ENCODE measurements at places on chromosomes 1 and 21.
A peak's percentile ranks its signal among the peaks of the same experiment; 100 is the strongest.

- peak; percentile 15 for DNase-seq
Observed at GRCh38 chr1:159580340-159580739, 7.3 kb upstream of the APCS start.

DNA sequence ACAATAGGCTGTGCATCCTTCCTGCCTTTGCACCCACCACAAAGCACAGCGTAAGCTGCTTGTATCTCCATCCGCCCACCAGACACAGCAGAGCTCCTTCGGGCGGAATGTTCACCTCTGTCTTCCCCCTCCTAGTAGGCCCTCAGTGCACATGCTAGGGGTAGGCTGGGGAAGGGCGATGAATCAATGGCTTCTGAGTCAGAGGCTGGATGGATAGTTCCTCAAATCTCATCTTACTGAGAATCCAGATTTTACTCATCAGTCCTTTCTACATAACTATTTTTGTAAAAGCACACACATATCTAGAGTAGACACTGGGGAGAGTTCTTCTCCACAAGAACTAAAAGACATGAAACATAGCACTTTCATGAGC is 73.8 kb downstream of the BCAR3 start:
- DNase-seq = peak; percentile 73

GRCh38 chr1:36849956-36850355 is 184.4 kb downstream of the GRIK3 start:
- no peak for DNase-seq

DNA sequence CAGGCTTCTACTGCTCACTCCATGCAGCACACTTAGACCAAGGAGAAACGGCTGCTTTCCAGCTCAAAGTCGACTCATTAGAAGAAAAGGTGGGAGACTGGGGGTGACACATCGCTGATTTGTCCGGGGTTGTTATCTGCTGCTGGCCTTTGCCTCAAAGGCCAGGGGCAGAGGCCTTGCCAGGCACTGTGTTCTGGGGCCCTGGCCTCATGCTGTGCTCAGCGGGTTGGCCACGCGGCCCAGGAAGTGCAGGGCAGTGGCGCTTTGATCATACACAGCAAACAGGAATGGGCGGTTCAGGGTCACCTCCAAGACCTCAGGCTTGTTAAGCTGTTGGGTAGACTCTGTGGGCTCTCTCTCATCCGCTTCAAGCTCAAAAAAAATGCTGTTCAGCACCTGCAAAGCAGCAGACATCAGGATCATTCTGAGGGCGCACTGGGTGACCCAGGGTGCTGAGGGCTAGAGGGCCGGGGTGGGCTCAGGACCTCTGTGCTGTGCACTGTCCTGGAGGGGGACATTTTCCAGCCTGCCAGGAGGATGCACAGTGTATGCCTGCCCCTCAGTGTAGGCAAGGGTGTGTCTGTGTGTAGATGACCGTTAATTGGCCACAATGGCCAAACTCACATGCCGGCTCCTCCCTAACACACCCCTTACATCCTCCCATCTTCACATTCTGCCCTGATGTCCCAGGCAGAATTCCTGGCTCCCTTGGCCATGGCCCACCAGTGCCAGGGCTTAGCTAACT is 10.8 kb downstream of the AGT start:
- DNase-seq = no peak

DNA sequence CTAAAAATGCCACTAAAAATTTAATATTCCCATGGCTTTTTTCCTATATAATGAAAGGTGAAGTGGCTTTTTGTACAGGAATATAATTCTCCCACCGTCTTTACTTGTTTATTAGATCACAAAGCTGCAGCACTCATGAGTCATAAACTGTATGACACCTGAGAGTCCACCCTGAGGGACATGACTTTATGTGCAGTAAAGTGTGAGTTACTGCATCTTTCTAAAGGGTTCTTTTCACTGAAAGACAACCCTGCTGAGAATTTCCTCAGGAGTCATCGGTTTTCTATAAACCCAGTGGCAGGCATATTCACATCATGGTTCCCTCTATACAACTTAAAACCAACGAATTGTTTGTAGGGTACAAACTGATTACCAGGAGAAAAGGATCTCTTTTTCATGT is 77.4 kb downstream of the APP start:
- peak; percentile 70 for DNase-seq

GRCh38 chr1:14552246-14552965 is 46.1 kb upstream of the KAZN start:
- no peak for DNase-seq

- no peak for DNase-seq
Observed at GRCh38 chr1:111407301-111407700, 20.2 kb downstream of the OVGP1 start.

- DNase-seq = no peak
Observed at GRCh38 chr1:17574516-17574915, 35.0 kb downstream of the ARHGEF10L start.

GRCh38 chr1:2788506-2789163 is 12.9 kb downstream of the TTC34 start:
- DNase-seq = no peak

DNA sequence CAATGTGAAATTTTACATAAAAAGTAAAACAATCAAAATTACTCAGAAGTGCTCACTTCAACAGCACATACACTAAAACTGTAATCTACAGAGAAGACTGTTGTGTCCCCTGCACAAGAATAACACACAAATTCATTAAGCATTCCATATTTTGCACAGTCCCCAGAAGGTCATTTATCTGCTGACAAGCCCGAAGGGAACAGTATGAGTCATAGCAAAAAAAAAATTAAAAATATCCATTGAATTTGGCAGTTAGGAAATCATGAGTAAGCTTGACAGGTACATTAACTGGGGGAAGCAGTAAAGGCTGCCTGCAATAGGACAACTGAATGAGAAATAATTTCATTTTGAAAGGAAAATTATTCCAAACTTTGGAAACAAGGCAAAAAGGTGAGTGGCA is 3.3 kb upstream of the CACYBP start:
- DNase-seq = peak; percentile 63

- peak; percentile 95 for DNase-seq
Observed at GRCh38 chr1:30816211-30817076, 58.9 kb upstream of the LAPTM5 start.

DNA sequence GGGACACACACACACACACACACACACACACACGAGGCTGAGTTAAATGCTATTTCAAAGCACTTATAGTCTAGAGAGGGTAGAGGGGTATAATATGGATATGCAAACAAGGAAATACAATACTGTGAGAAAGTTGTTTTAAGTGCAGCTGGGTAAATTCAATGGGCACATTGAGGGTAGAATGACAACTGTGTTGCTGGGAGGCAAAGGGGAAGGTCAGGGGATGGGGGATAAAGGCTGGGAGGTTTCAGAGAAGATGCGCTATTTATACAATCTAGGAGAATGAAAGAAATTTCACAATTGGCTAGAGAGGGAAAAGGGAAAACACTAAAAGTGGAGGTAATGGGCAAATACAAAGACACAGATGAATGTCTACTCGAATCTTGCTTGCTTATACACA is 19.4 kb downstream of the EXTL2 start:
- DNase-seq = no peak

DNA sequence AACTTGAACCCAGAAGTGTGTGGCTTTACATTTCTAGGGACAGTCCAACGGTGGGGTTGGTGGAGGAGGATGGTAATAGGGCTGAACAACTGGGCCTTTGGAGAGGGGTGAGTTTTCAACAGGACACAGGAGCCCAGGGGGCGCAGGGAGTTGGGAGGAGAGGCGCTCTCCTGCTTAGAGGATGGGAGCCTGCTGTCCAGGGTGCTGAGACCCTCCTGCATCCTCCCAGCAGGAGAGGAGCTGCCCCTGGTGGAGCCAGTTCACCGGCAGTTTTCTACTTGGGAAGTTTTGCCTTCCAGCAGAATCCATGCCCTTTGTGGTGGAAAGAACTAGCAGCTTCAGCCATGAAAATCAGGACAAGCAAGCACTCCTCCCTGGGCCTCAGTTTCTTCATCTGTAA is 8.6 kb downstream of the KCNC4 start:
- peak; percentile 14 for DNase-seq

- no peak for DNase-seq
Observed at GRCh38 chr1:76959556-76959955, 92.3 kb downstream of the ST6GALNAC5 start.

GRCh38 chr21:45719177-45719802 is 75.8 kb downstream of the PCBP3 start:
- no peak for DNase-seq

DNA sequence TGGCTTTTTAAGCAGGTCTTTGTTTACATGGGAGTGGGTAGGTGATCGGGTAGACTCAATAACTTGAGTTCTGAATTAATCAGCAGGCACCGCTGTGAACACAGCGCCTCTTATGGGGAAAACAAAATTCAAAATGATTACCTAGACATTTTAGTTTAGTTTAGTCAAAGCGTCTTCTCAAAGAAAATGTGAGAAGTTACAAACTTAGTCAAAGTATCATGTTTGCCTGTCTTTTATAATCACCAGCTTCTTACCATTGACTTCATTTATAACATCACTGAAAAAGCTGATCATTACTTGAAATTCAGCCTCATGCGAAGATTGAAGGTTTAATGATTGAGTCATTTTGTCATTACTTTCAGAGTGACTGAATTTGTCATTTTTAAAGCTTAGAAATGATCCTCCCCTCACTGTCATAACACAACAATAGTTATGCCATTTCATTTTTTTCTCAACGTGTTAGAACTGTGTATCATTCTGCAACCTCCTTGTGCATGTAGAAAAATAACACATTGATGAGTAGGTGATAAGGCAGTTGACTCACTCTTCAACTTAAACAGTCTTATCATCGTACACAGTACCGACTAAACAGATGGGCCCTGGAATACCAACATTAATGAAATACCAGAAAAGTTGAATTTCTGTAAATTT is 188.5 kb downstream of the NFIA start:
- no peak for DNase-seq

- no peak for DNase-seq
Observed at GRCh38 chr1:85599681-85600080, 19.1 kb downstream of the CCN1 start.

GRCh38 chr1:150094734-150095265 is 27.2 kb downstream of the VPS45 start:
- no peak for DNase-seq

GRCh38 chr1:101167891-101168290 is 68.9 kb upstream of the S1PR1 start:
- DNase-seq = no peak

- DNase-seq = peak; percentile 38
Observed at GRCh38 chr1:77313491-77313890, 31.7 kb downstream of the AK5 start.

All from ELR (cell line).